Stimulated activated CD4-positive, alpha-beta T cell treated with anti-CD3 and anti-CD28 coated beads, Interleukin-1b, Interleukin-23, amount 100 ng/mL, for 48 hours (primary cell): ENCODE measurements at places on chromosomes 2 and 18.
A peak's percentile ranks its signal among the peaks of the same experiment; 100 is the strongest.

DNA sequence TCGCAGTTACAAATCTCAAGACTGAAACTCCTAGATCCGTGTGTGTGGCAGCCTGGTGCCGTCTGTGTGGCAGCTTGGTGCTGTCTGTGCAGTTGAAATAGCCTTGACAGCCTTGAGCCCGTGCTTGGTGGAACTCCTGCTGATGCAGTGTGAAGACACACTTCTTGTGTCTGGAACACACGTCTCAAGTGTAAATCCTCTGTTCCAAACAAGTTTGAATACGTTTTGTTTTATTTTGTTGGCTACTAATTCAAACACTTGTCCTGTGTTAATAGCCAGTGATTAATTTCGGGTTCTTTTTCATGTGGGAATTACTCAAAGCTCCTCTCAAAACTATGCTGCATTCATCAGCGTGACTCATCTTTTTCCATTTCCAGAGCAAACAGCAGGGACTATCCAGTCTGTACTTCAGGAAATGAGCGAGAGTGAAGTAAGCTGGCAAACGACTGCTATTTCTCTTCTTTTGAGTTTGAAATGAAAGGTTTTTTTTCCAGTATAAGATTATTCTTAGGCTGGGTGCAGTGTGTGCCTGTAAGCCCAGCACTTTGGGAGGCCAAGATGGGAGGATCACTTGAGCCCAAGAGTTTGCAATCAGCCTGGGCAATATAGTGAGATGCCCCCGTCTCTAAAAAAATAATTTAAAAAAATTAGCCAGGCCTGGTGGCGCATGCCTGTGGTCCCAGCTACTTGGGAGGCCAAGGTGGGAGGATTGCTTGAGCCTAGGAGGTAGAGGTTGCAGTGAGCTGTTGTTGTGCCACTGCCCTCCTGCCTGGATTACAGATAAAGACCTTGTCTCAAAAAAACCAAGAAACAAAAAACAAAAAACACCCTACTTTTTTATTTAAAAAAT is 152.9 kb downstream of the SPP2 start:
- DNase-seq = peak; percentile 37

- DNase-seq = peak; percentile 42
Measured at GRCh38 chr2:198127627-198128026, 323.2 kb downstream of the PLCL1 start.

DNA sequence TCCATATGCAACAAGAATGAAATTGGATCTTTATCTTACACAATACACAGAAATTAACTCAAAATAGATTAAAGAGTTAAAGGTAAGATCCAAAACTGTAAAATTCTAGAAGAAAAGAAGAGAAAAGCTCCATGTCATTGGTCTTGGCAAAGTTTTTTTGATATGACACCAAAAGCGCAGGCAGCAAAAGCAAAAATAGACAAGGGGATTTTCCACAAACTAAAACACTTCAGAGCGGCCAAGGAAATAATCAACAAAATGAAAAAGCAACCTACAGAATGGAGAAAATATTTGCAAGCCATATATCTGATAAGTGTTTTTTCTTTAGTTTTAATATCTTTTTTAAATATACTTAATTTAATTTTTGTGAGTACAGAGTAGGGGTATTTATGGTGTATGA is 112.8 kb upstream of the CAB39 start:
- DNase-seq = no peak

DNA sequence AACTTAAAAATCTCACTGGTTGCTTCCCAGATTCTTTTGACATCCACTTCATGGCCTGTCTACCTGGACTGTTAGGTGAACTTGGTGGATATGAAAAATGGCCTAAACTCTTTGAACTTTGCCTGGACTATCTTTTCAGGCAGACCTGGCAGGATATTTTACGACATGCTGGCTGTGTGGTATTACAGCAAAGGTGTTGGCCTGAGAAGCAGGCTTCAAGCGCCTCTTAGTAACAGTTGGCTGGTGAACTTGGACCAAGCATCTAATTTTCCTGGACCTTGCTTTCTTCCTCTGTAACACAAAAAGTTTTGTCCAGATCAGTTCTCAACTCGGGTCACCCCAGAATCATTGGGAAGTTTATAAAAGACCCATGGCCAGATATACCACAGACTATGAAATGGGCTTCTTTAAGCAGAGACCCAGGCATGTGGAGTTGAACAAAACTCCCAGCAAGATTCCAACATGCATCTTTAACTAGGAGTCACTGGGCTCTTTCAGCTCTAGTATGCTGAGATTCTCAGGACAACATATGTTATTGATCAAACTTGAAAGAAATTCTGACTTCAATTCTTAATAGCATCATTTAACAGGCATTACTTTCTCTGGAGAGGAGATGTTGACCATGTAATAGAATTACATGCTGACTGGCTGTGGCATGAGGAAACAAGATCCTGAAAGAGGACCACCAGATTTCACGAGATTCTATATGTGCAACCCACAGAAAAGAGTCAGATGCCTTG is 4.4 kb downstream of the LYPD1 start:
- no peak for DNase-seq

DNA sequence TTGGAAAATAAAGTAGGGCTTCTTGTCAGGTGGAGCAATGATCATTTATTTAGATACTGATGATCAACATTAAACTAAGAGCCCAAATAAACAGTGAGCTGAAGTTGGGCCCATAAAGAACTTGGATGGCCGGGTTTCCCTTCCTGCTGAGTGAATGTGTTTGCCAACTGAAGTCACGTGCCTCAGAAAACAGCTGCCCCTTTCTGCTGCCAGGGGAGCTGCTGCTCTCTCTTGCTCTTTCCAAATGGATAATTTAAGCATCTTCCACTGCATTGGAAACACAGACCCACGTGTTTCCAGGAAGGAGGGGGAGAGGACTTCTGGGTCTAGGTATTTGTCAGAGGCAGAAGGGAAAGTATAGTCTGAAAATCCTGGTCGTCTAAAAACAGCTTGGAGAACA is 22.9 kb upstream of the NCKAP5 start:
- DNase-seq = no peak

- DNase-seq = no peak
Measured at GRCh38 chr18:22557168-22557941, 139.6 kb upstream of the CTAGE1 start.

DNA sequence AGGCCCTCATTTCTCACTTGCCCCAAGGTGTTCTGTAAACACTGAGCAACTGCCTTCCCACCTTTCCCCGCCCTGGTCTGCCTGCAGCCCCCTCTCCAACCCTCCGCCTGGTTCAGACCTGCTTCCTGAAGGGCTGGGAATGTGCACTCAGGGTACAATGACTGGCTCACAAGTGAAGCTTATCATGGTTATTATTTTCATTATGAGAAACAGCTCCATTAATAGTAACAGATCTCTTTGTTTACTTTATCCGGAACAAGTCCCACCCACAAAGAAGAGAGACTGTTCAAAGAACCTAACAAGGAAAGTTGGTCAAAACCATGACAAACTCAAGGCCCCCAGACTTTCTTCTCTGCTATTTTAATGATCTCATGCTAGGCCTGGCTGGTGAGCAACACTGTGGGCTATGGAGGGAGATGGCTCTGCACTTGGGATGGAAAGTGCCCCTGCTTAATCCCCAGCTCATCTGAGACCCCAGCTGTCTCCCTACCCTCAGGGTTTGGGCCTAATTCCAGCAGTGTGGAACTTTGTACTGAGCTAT is 36.7 kb downstream of the ARHGAP25 start:
- DNase-seq = no peak
